GF-D8 (cell line): ENCODE measurements at places on chromosomes 1 and 21.

GRCh38 chr21:35476621-35477395, 427.7 kb upstream of the RUNX1 start:
- DNase-seq, result peak; percentile 56

GRCh38 chr21:39647476-39647875, 34.7 kb downstream of the B3GALT5 start:
- DNase-seq, result no peak

GRCh38 chr1:162284206-162284955, 92.3 kb downstream of the SPATA46 start:
- DNase-seq, result no peak

- DNase-seq, result no peak
Measured at GRCh38 chr21:43613755-43614638, 45.3 kb downstream of the HSF2BP start.

GRCh38 chr1:119815361-119815760, 4.1 kb upstream of the REG4 start:
- no peak for DNase-seq

GRCh38 chr1:27058966-27059669, 46.5 kb upstream of the TENT5B start:
- DNase-seq, result no peak
